ENCODE measurements at places on chromosomes 2 and 18.
A peak's percentile ranks its signal among the peaks of the same experiment; 100 is the strongest.

- no peak for DNase-seq
These were observed 8.3 kb upstream of the TMEM131 start for GRCh38 chr2:98004047-98004446.

GRCh38 chr2:193679847-193680246 is 1485.1 kb upstream of the TMEFF2 start:
- no peak for DNase-seq

DNA sequence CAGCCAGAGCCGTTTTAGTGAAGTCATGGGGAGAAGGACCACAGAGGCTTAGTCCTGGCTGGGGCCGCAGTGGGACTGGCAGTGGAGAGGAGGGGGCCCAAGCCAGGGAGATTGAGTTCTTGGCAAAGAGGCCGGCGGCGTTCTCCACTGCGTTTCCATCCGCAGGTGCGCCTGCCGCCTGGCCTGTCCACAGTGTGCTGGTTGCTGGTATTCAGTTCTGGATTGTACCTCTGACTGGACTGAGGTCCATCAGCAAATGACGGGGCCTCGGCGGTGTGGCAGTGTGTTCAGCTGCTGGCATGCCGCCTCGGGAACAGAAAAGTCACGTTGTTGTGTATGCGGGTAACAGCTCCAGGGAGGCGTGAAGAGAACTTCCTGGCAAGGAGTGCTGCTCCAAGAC is 36.8 kb downstream of the LRRFIP1 start:
- no peak for DNase-seq

- DNase-seq, result peak; percentile 68
These were observed 181.7 kb downstream of the ANAPC1 start for GRCh38 chr2:111702119-111702803.

All from kidney capillary endothelial cell (primary cell).